ENCODE measurements at places on chromosomes 16 and 17. TPM values are rescaled to one million over a fixed set of nuclear protein-coding genes. Genes with fewer than 3 reads are reported as not detected.
A peak's percentile ranks its signal among the peaks of the same experiment; 100 is the strongest.

SSTR5 gene
- not detected for total RNA-seq

NPW gene
- total RNA-seq, result 9.4 TPM

HOXB8 gene
- not detected for total RNA-seq

NPTX1 gene
- total RNA-seq, result 1.2 TPM

RCVRN gene
- not detected for total RNA-seq

HOXB13 gene
- not detected for total RNA-seq

SMTNL2 gene
- total RNA-seq, result not detected

GRCh38 chr16:85502357-85502756 lies 110.8 kb upstream of the GSE1 start:
- DNase-seq, result no peak
- no peak overlapping the region for H3K27ac ChIP-seq
- no peak overlapping the region for H3K4me3 ChIP-seq

DNA sequence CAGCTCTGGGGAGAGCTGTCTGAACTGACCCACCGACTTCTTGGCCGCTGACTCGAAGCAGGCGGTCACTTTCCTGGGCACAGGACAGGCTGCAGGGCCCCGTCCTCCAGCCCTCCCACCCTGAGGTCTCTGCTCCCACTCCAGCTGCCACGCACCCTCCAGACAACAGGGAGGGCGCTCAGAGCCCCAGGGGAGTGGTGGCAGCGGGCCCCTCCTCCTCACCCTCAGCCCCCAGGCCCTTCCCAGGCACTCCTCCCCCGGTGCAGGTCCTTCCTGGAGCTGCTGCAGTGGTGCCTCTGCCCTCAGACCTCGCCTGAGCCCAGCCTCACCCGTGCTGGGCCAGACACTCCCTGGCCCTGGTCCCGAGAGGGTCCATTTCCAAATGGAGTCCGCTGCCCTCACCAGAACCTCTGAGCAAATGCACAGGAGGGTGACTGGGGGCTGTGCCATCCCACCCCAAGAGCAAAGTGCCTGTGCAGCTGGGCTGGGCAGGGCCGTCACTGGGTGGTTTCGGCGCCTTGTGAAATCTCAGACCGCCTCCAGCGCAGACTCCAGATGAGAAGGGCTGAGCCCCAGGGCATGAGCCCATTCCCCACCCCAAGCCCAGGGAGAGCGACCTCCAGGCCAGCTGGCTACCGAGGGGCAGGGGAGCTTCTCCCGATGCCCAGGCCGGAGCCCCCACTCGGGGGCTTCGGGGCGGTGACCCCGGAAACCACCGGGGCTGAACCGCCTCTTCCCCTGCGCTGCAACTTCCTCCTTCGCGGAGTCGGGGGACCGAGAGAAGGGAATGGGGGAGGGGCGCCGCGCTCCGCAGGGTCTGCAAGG lies 717 bp downstream of the CYBA start:
- peak overlapping the region; percentile 96 for H3K4me3 ChIP-seq
- H3K27me3 ChIP-seq, result no peaks in the 10 kb centered on the region
- peak overlapping the region; percentile 95 for H3K27ac ChIP-seq
- DNase-seq, result peak; percentile 30
- H3K4me1 ChIP-seq, result peaks cover 24% of the 10 kb centered on the region

GRCh38 chr17:19417611-19418010 lies 6.6 kb downstream of the RNF112 start:
- no peaks in the 10 kb centered on the region for H3K4me1 ChIP-seq
- H3K36me3 ChIP-seq, result no peaks in the 10 kb centered on the region
- no peak for DNase-seq

DNA sequence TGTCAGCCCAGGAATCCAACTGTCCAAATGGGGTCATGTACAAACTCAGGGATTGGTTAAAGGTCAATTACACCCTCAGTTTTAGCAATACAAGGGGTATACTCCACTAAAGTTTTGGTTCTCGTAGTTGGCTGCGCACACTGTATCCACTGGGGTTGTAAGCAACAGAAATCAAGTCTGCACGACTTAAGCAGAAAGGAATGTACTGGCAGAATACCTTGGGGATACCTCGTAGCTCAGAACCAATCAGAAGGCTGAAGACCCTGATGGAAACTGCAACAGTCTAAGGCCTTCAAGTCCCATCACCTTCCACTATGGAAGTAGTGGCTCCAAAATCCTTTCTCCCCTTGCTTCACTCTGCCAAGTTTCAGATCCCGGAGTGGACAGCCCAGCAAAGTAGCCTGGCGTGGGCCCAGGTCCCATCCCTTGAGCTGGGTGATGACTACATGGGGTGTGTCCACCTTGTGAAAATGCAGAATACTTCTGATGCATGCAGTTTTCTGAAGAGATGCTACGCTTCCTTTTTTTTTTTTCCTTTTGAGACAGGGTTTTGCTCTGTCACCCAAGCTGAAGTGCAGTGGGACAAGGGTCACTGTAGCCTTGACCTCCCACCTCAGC lies 21.1 kb upstream of the RPH3AL start:
- no peaks in the 10 kb centered on the region for H3K4me1 ChIP-seq
- H3K27ac ChIP-seq, result no peak overlapping the region
- no peaks in the 10 kb centered on the region for H3K36me3 ChIP-seq
- H3K27me3 ChIP-seq, result no peaks in the 10 kb centered on the region

DNA sequence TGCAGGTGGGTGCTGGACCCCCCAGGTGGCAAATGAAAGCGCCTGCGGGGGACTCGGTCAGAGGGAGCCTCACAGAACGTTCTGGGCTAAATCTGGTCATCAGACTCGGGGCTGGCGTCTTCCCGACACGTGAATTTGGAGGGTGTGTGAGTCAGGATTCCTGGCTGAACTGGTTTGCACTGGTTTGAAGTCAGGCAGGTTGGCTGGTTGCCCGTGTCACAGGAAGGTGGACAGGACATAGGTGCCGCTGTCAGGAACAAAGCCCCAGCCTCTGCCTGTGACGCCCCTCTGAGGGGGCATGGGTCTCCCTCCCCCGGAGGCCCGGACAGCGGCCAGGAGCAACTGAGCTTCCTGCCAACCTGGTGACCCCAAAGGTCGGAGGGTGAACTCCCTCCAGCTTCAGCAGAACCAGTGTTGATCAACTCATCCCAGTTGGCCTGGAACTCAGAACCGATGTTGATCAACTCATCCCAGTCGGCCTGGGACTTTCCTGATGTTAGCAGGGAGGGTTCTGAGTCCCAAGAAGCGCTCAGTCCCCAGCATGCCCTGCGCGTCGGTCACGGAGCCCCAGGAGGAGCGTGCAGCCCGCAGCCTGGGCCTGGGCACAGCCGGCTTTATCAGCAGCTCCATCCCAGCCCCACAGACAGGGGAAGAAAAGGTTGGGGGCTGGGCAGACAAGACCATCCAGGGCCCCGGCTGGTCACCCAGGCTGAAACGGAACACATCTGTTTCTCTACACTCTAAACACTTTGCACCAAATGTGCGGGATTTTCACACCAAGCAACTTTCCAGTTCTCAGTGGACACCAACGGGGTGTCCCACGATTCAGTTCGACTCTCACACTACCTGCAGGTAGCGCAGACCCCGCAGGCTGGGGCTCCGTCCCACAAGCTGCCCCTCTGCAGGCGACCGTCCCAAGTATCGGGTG lies 14.4 kb upstream of the METRNL start:
- no peaks in the 10 kb centered on the region for H3K27me3 ChIP-seq
- no peak for DNase-seq
- no peak overlapping the region for H3K27ac ChIP-seq
- H3K4me3 ChIP-seq, result no peak overlapping the region
- no peaks in the 10 kb centered on the region for H3K36me3 ChIP-seq
- H3K4me1 ChIP-seq, result peaks cover 11% of the 10 kb centered on the region

DNA sequence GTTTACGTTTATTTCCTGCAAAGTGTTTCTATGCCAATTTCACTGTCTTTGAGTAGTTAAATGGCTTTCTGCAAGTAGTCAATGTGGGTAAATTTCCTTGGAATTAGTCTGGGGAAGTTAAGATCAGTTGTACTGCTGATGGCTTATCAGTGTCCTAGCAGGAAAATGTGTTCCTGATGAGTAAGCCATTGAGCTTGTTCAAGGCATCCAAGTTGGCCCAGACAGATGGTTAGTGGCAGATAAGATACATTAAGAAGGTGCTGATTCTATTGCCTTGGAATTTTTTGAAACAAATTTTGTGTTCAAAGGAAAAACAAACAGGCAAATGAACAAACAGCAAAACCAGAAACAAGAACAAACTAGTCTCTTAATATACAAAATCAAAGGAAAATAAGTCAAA lies 258.4 kb downstream of the MAP2K6 start:
- H3K4me3 ChIP-seq, result no peak overlapping the region
- H3K27me3 ChIP-seq, result no peaks in the 10 kb centered on the region
- H3K36me3 ChIP-seq, result no peaks in the 10 kb centered on the region
- DNase-seq, result no peak
- H3K27ac ChIP-seq, result no peak overlapping the region

- H3K27me3 ChIP-seq, result no peaks in the 10 kb centered on the region
- H3K4me3 ChIP-seq, result no peak overlapping the region
- DNase-seq, result peak; percentile 25
Measured at GRCh38 chr17:65523853-65524664, 37.4 kb downstream of the AXIN2 start.

DNA sequence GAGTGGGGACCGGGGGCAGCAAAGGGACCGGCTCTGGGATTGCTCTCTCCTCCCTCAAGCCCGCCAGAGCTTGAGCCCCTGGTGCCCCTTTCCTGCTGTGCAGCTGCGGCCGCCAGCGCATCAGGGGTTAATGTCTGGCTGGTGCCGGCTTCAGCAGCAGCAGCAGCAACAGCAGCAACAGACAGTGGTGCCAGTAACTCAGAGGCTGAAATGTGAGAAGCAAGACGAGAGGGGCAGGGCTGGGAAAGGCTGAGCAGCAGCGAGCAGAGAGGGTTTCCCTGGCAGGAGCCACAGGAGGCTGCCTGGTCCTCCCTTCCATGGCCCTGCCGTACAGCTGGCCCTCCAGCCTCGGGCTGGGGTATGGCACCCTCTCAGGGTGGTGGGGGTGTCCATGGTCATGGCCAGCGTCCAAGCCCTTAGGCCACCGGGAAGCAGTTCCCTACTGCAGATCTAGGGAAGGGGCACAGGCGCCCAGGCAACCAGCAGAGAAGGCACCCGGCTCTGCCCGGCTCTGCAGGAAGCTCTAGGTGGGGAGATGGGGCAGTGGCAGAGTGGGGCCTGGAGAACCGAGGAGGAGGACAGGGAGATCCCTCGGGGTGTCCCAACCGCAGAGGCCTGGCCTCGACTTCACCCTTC lies 21.1 kb upstream of the TFAP4 start:
- no peaks in the 10 kb centered on the region for H3K36me3 ChIP-seq
- DNase-seq, result no peak
- H3K4me3 ChIP-seq, result no peak overlapping the region
- no peak overlapping the region for H3K27ac ChIP-seq
- no peaks in the 10 kb centered on the region for H3K27me3 ChIP-seq

DNA sequence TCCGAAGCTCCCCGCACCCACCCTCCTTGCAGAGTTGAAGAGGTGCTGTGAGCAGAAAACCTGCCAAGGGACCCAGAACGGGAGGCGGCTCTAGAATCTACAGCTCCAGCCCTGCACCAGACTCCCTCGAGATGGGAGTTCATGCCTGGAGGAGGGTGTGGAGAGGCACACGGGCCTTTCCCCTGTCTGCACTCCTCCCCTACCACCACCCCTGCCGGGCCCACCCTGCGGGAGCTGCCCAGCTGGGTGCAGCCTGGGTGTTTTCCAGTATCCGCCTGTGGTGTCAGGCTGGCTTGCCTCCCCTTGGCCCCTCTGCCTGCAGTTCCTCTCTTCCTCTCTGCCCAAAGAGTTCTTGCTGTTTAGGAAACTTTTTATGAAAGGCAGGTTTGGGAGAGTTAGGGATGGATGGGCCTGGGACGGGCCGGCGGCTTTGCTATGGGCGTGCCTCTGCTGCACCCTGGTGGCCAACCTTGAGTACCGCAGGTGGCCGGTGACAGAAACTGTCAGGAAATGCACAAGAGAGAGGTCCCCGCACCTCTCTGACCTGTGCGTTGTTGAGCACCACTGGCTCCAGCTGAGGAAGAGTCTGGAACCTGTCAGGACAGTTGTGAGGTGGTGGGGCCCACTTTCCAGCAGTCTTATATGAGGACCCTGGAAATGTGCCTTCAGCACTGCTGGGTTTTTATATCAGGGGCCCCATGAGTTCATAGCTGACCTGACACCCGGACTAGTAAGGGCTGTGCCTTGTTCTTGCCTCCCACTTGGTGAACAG lies 354.1 kb downstream of the SEC14L1 start:
- no peak overlapping the region for H3K4me3 ChIP-seq
- H3K4me1 ChIP-seq, result peaks cover 17% of the 10 kb centered on the region
- H3K36me3 ChIP-seq, result peaks cover 50% of the 10 kb centered on the region
- no peaks in the 10 kb centered on the region for H3K27me3 ChIP-seq
- no peak overlapping the region for H3K27ac ChIP-seq

GRCh38 chr17:31269036-31269577 lies 27.9 kb downstream of the OMG start:
- no peaks in the 10 kb centered on the region for H3K36me3 ChIP-seq
- H3K27me3 ChIP-seq, result no peaks in the 10 kb centered on the region

GRCh38 chr17:27224526-27225315 lies 69.2 kb upstream of the WSB1 start:
- H3K27ac ChIP-seq, result no peak overlapping the region
- no peaks in the 10 kb centered on the region for H3K27me3 ChIP-seq
- no peaks in the 10 kb centered on the region for H3K36me3 ChIP-seq
- H3K4me3 ChIP-seq, result no peak overlapping the region

DNA sequence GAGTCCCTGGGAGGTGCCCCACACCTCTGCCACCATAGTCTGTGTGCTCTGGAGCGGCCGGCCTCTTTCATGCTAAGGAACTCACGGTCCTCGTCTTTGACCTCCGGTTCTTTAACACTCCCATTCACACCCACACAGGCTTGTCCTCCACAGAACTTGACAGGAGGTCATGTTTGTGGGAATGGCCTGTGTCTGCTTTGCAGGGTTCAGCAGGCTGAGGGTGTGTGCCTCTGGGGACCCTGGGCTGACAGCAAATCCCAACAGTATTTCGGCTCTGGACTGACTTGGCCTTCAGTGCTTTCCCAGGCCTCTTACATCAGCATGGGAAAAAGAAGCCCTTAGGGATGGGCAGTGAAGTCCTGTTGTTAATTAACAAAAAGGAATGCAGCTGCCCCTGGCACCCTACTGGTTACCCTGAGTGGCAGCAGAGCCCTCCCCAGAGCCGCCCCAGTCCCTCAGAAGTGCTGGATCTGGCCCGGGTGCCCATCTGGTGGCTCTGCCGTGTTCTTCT lies 35.4 kb upstream of the ADORA2B start:
- DNase-seq, result no peak
- no peak overlapping the region for H3K4me3 ChIP-seq
- no peaks in the 10 kb centered on the region for H3K27me3 ChIP-seq
- no peaks in the 10 kb centered on the region for H3K4me1 ChIP-seq
- H3K27ac ChIP-seq, result no peak overlapping the region

- H3K27me3 ChIP-seq, result no peaks in the 10 kb centered on the region
- no peak for DNase-seq
- no peaks in the 10 kb centered on the region for H3K4me1 ChIP-seq
- H3K27ac ChIP-seq, result no peak overlapping the region
Measured at GRCh38 chr17:56178203-56178602, 24.9 kb downstream of the ANKFN1 start.

GRCh38 chr17:6574687-6575595 lies 18.6 kb upstream of the PITPNM3 start:
- no peaks in the 10 kb centered on the region for H3K36me3 ChIP-seq
- no peaks in the 10 kb centered on the region for H3K27me3 ChIP-seq
- H3K27ac ChIP-seq, result no peak overlapping the region
- H3K4me1 ChIP-seq, result peaks cover 16% of the 10 kb centered on the region
- DNase-seq, result peak; percentile 6

GRCh38 chr16:49930841-49931240 lies 74.9 kb upstream of the ZNF423 start:
- no peak overlapping the region for H3K27ac ChIP-seq
- H3K4me3 ChIP-seq, result no peak overlapping the region
- no peaks in the 10 kb centered on the region for H3K4me1 ChIP-seq
- H3K27me3 ChIP-seq, result no peaks in the 10 kb centered on the region

- DNase-seq, result no peak
- no peak overlapping the region for H3K4me3 ChIP-seq
- H3K4me1 ChIP-seq, result no peaks in the 10 kb centered on the region
- no peaks in the 10 kb centered on the region for H3K36me3 ChIP-seq
- H3K27me3 ChIP-seq, result no peaks in the 10 kb centered on the region
Measured at GRCh38 chr16:78177987-78178386, 78.5 kb downstream of the WWOX start.
